ENCODE measurements at places on chromosomes 6 and 20. TPM values are rescaled to one million over a fixed set of nuclear protein-coding genes. Genes with fewer than 3 reads are reported as not detected.

GRCh38 chr20:62955519-62956386, 3.2 kb downstream of the SLC17A9 start:
- no peak overlapping the region for H3K4me3 ChIP-seq
- peaks cover 31% of the 10 kb centered on the region for H3K4me1 ChIP-seq
- H3K27me3 ChIP-seq: no peaks in the 10 kb centered on the region
- no peaks in the 10 kb centered on the region for H3K36me3 ChIP-seq

- H3K36me3 ChIP-seq: no peaks in the 10 kb centered on the region
- H3K4me3 ChIP-seq: no peak overlapping the region
- H3K4me1 ChIP-seq: no peaks in the 10 kb centered on the region
- DNase-seq: no peak
- H3K27me3 ChIP-seq: no peaks in the 10 kb centered on the region
Measured at GRCh38 chr6:121951918-121952379, 447.5 kb upstream of the HSF2 start.

GRCh38 chr20:60054716-60055634, 96.8 kb downstream of the CDH26 start:
- no peak for DNase-seq
- H3K27ac ChIP-seq: no peak overlapping the region

- no peaks in the 10 kb centered on the region for H3K4me1 ChIP-seq
- no peak overlapping the region for H3K27ac ChIP-seq
- no peaks in the 10 kb centered on the region for H3K27me3 ChIP-seq
- no peaks in the 10 kb centered on the region for H3K36me3 ChIP-seq
- H3K4me3 ChIP-seq: no peak overlapping the region
- DNase-seq: no peak
Measured at GRCh38 chr6:150521482-150521881, 78.2 kb upstream of the PLEKHG1 start.

GRCh38 chr6:148223424-148223842, 119.2 kb upstream of the SASH1 start:
- H3K4me1 ChIP-seq: no peaks in the 10 kb centered on the region
- no peak overlapping the region for H3K4me3 ChIP-seq
- DNase-seq: no peak

PAK5 gene
- 0.25 TPM for total RNA-seq

GRCh38 chr6:144769142-144769541, 484.0 kb downstream of the UTRN start:
- peaks cover 9% of the 10 kb centered on the region for H3K4me1 ChIP-seq
- H3K36me3 ChIP-seq: no peaks in the 10 kb centered on the region
- H3K4me3 ChIP-seq: no peak overlapping the region
- no peaks in the 10 kb centered on the region for H3K27me3 ChIP-seq

- peak overlapping the region; percentile 59 for H3K4me3 ChIP-seq
- DNase-seq: no peak
- H3K27me3 ChIP-seq: no peaks in the 10 kb centered on the region
- H3K36me3 ChIP-seq: no peaks in the 10 kb centered on the region
- peak overlapping the region; percentile 95 for H3K27ac ChIP-seq
- H3K4me1 ChIP-seq: peaks cover 18% of the 10 kb centered on the region
Measured at GRCh38 chr6:31621320-31621939, 915 bp downstream of the PRRC2A start.

- H3K4me3 ChIP-seq: no peak overlapping the region
- no peaks in the 10 kb centered on the region for H3K4me1 ChIP-seq
- no peaks in the 10 kb centered on the region for H3K36me3 ChIP-seq
- H3K27me3 ChIP-seq: no peaks in the 10 kb centered on the region
- no peak overlapping the region for H3K27ac ChIP-seq
- DNase-seq: no peak
Measured at GRCh38 chr20:37262505-37262904, 891 bp upstream of the GHRH start.

FLRT3 gene
- 4.7 TPM for total RNA-seq

F13A1 gene
- total RNA-seq: 58.4 TPM

DNA sequence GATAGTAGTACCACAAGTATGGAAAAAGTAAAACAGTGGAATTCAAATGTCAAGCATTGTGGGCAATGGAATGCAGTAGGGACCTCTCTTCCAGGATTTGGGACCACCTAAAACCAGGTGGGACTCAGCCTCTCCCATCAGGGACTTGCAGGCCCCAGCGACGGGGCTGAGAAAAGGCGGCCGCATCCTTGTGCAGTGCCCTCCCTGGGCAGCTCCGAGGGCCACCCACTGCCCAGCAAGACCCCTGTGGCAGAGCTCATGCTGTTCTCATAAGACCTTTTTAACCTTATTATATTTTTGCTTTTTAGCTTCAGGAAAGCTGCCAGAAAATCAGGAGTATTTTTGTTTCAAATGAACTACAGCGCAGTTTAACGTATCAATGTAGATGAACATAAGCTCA, 142.6 kb upstream of the RPS6KA2 start:
- no peaks in the 10 kb centered on the region for H3K36me3 ChIP-seq
- no peak overlapping the region for H3K27ac ChIP-seq
- no peak for DNase-seq

PNLDC1 gene
- total RNA-seq: not detected

RHAG gene
- total RNA-seq: 2.5 TPM

- H3K4me1 ChIP-seq: no peaks in the 10 kb centered on the region
- no peaks in the 10 kb centered on the region for H3K27me3 ChIP-seq
- H3K36me3 ChIP-seq: no peaks in the 10 kb centered on the region
- DNase-seq: no peak
Measured at GRCh38 chr6:81169166-81169565, 583.3 kb downstream of the TENT5A start.

MBOAT1 gene
- total RNA-seq: 9.6 TPM

MYL9 gene
- 246 TPM for total RNA-seq

DLK2 gene
- total RNA-seq: 3.9 TPM

GRCh38 chr6:3026791-3027626, 27.3 kb downstream of the NQO2 start:
- no peak for DNase-seq
- H3K27ac ChIP-seq: no peak overlapping the region
- no peaks in the 10 kb centered on the region for H3K36me3 ChIP-seq
- no peaks in the 10 kb centered on the region for H3K27me3 ChIP-seq
- no peak overlapping the region for H3K4me3 ChIP-seq

OTOR gene
- not detected for total RNA-seq

DNA sequence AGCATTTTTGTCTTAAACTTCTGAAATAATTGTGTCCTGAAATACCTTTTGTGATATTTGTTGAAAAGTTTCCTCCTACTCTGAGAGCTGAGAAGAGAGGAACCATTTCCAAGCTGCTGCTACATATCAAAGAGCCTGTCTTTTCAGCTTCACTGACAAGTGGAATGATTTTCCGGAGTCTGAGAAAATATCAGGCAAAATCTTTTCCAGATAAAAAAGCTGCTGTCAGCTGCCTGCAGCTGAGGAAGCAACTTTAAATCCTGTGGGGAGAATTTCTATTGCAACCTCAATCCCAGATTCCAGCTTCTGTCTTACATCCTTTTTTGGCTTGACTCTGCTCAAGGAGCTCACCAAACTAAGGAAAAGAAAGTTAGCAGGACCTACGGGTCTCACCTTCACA, 904.3 kb downstream of the PHF3 start:
- no peaks in the 10 kb centered on the region for H3K4me1 ChIP-seq
- no peaks in the 10 kb centered on the region for H3K27me3 ChIP-seq
- DNase-seq: no peak
- no peaks in the 10 kb centered on the region for H3K36me3 ChIP-seq

DNA sequence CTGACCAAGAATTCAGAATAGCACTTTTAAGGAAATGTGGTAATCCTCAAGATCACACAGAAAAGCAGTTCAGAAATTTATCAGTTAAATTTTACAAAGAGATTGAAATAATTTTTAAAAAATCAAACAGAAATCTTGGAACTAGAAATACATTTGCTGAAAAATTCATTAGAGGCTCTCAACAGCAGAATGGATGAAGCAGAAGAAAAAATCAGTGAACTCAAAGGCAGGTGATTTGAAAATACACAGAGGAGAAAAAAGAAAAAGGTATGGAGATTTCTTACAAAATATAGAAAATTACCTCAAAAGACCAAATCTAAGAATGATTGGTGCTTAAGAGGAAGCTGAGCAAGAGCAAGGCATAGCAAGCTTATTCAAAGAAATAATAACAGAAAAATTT, 11.5 kb downstream of the NQO2 start:
- no peaks in the 10 kb centered on the region for H3K4me1 ChIP-seq
- no peak overlapping the region for H3K27ac ChIP-seq
- H3K4me3 ChIP-seq: no peak overlapping the region
- no peak for DNase-seq
- H3K27me3 ChIP-seq: no peaks in the 10 kb centered on the region

LHFPL5 gene
- not detected for total RNA-seq

GHRH gene
- not detected for total RNA-seq

- H3K36me3 ChIP-seq: no peaks in the 10 kb centered on the region
- no peak for DNase-seq
- H3K27ac ChIP-seq: no peak overlapping the region
- no peaks in the 10 kb centered on the region for H3K27me3 ChIP-seq
Measured at GRCh38 chr6:66199171-66199570, 492.1 kb upstream of the EYS start.

GRCh38 chr6:89970072-89970471, 75.8 kb downstream of the GJA10 start:
- no peak overlapping the region for H3K27ac ChIP-seq
- H3K4me1 ChIP-seq: no peaks in the 10 kb centered on the region
- H3K4me3 ChIP-seq: no peak overlapping the region
- H3K27me3 ChIP-seq: no peaks in the 10 kb centered on the region

GRCh38 chr6:10418361-10418861, 3.5 kb upstream of the TFAP2A start:
- H3K27me3 ChIP-seq: peaks cover 8% of the 10 kb centered on the region
- H3K4me1 ChIP-seq: peaks cover 26% of the 10 kb centered on the region
- peak overlapping the region; percentile 7 for H3K4me3 ChIP-seq
- no peaks in the 10 kb centered on the region for H3K36me3 ChIP-seq

SAMD10 gene
- 11.8 TPM for total RNA-seq

SPATS1 gene
- not detected for total RNA-seq

DNA sequence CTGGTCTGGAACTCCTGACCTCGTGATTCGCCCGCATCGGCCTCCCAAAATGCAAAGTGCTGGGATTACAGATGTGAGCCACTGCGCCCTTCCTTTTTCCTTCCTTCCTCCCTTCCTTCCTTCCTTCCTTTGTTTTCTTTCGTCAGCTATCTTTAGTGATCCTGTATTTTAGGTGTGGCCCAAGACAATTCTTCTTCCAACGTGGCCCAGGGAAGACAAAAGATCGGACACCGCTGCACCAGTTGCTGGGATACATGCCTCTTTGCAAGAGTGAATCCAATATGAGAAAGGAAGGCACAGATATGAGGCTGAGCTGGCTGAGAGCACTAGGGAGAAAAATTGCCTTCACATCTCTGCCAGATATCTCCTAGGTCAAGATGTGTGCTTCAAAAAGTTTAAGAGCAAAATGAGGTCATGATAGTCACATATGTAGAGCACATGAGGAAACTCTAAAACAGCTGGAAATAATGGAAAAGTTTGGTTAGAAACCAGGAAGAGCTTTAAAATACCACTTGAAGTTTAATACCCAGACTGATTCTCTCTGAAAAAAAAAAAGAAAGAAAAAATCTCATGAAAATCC, 41.8 kb downstream of the OR2B2 start:
- H3K36me3 ChIP-seq: no peaks in the 10 kb centered on the region
- H3K27me3 ChIP-seq: no peaks in the 10 kb centered on the region
- no peak overlapping the region for H3K27ac ChIP-seq
- H3K4me1 ChIP-seq: peaks cover 47% of the 10 kb centered on the region
- H3K4me3 ChIP-seq: no peak overlapping the region
- no peak for DNase-seq

MCCD1 gene
- total RNA-seq: not detected

DNA sequence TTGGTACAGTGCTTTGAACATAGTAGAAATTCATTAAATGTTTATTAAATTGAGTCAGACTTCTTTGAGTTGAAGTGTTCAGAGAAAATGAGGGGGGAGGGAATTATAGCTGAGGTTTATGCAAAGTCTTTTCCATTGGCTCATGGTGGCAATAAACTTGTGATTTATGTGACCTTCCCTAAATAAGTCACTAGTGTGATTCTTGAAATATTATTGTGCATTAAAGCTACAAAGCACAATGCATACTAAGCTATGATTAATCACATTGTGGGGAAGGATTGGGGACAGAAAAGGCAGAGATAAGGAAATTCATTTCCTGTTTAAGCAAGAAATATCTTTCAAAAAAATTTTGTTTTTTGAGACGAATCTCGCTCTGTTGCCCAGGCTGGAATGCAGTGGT, 877.5 kb downstream of the TFAP2A start:
- DNase-seq: no peak
- no peaks in the 10 kb centered on the region for H3K4me1 ChIP-seq
- H3K4me3 ChIP-seq: no peak overlapping the region
- no peaks in the 10 kb centered on the region for H3K36me3 ChIP-seq
- H3K27me3 ChIP-seq: no peaks in the 10 kb centered on the region

NMBR gene
- total RNA-seq: not detected

GRCh38 chr6:130937942-130938604, 110.9 kb downstream of the SMLR1 start:
- no peaks in the 10 kb centered on the region for H3K36me3 ChIP-seq
- H3K27me3 ChIP-seq: no peaks in the 10 kb centered on the region
- no peak overlapping the region for H3K4me3 ChIP-seq
- H3K27ac ChIP-seq: no peak overlapping the region

- no peaks in the 10 kb centered on the region for H3K36me3 ChIP-seq
- H3K4me1 ChIP-seq: peaks cover 26% of the 10 kb centered on the region
- no peak overlapping the region for H3K4me3 ChIP-seq
Measured at GRCh38 chr20:50017576-50018248, 34.9 kb downstream of the SNAI1 start.

DNA sequence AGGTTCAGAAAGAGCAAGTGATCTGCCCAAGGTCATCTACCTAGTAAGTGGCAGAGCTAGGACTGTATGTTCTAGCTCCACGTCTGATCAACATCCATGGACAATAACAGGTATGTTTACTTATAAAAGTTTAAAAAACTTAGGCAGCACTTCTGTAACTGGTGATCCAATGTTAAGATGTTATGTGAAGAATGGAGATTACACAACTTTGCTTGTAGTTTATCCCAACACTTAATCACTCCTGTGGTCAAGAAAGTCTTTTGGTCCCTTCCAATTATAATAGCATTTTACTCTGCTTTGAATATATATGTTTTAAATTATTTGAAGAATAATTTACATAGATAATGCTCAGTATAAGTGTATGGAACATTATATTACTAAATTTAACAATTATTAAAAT, 4.8 kb downstream of the FBXO30 start:
- H3K4me3 ChIP-seq: no peak overlapping the region
- H3K36me3 ChIP-seq: no peaks in the 10 kb centered on the region
- DNase-seq: no peak
- peaks cover 46% of the 10 kb centered on the region for H3K4me1 ChIP-seq
- H3K27me3 ChIP-seq: no peaks in the 10 kb centered on the region
- no peak overlapping the region for H3K27ac ChIP-seq

SLC26A8 gene
- total RNA-seq: not detected

Data from vagina (tissue), 2 donors.